Natural killer cell (primary cell): ENCODE measurements at places on chromosomes 13 and 19. TPM values are rescaled to one million over a fixed set of nuclear protein-coding genes. Genes with fewer than 3 reads are reported as not detected.

GRCh38 chr13:39313721-39314120 is 275.5 kb downstream of the NHLRC3 start:
- H3K27me3 ChIP-seq, result no peaks in the 10 kb centered on the region
- H3K36me3 ChIP-seq, result no peaks in the 10 kb centered on the region
- no peak for DNase-seq
- H3K27ac ChIP-seq, result no peak overlapping the region

DNA sequence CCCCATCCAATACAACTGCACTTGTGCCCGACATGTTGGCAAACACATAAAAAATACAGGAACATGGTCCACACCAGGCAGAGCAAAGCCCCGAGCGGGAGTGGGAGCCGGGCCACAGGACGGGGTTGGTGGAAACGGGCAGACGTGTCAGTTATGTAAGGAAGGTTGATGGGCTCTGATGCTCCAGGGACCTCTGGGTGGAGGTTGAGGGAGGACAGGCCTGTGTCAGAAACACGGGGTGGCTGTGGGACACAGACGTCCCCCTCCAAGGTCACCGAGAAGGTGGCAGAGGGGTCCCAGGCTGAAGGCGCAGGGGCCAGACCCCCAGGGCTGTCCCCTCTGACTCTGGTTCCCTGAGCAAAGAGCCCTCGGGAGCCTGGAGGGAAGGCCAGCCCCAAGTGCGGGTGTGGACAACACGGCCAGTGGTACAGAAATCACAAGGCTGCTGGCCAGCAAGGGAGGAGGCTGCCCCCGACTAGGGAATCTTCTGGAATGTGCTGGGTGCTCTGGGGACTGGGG is 31.4 kb upstream of the C13orf46 start:
- H3K4me1 ChIP-seq, result no peaks in the 10 kb centered on the region
- H3K4me3 ChIP-seq, result no peak overlapping the region
- peaks cover 59% of the 10 kb centered on the region for H3K36me3 ChIP-seq
- no peak overlapping the region for H3K27ac ChIP-seq
- no peak for DNase-seq

GRCh38 chr19:8135946-8136618 is 13.3 kb downstream of the FBN3 start:
- H3K4me1 ChIP-seq, result no peaks in the 10 kb centered on the region
- no peak for DNase-seq
- H3K36me3 ChIP-seq, result no peaks in the 10 kb centered on the region
- H3K4me3 ChIP-seq, result no peak overlapping the region

DNA sequence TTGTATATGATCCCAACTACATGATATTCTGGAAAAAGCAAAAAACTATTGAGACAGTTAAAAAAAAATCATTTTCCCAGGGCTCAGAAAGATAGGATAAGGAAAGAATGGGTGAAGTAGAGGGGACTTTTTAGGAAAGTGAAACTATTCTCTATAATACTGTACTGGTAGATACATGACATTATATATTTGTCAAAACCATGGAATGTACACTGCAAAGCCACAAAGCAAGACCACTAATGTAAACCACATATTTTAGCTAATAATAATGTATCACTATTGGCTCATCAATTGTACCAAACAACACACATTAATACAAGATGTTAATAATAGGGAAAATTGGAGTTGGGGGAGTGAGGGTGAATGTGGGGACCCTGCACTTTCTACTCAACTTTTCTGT is 182.6 kb downstream of the EFNB2 start:
- no peaks in the 10 kb centered on the region for H3K4me1 ChIP-seq
- no peak overlapping the region for H3K27ac ChIP-seq
- peaks cover 18% of the 10 kb centered on the region for H3K27me3 ChIP-seq
- H3K4me3 ChIP-seq, result no peak overlapping the region
- DNase-seq, result no peak

GRCh38 chr13:43653395-43653794 is 133.4 kb downstream of the ENOX1 start:
- no peaks in the 10 kb centered on the region for H3K36me3 ChIP-seq
- no peaks in the 10 kb centered on the region for H3K27me3 ChIP-seq
- no peaks in the 10 kb centered on the region for H3K4me1 ChIP-seq
- no peak overlapping the region for H3K4me3 ChIP-seq
- no peak for DNase-seq

DNA sequence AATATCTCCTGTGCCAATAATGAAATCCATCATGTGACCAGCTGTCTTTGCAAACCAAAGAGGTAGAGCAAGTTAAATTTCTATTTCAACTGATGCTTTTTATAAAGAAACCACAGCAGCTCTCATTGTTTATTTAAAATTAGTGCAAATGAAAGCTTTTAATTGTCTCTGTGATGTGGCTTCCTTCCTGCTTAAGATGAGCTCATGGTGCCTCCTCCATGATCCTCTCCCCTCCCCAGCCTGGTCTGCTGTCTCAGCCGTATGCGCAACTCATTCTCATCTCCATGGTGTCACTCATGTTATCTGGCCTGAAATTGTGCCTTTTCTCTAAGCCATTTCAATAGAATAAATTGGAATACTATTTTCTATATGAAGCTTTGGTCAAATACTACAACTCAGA is 270.6 kb downstream of the FGF14 start:
- DNase-seq, result no peak
- H3K36me3 ChIP-seq, result no peaks in the 10 kb centered on the region
- H3K4me3 ChIP-seq, result no peak overlapping the region
- no peak overlapping the region for H3K27ac ChIP-seq
- H3K4me1 ChIP-seq, result no peaks in the 10 kb centered on the region

GRCh38 chr13:94345374-94346195 is 133.9 kb downstream of the DCT start:
- H3K4me3 ChIP-seq, result no peak overlapping the region
- H3K36me3 ChIP-seq, result no peaks in the 10 kb centered on the region
- H3K27me3 ChIP-seq, result no peaks in the 10 kb centered on the region
- DNase-seq, result peak; percentile 67
- H3K27ac ChIP-seq, result no peak overlapping the region

Gene PGLYRP2
- total RNA-seq, result 0.28 TPM

Gene ASF1B
- total RNA-seq, result 4.8 TPM

Gene IGFLR1
- total RNA-seq, result 57.7 TPM

Gene SYCN
- total RNA-seq, result not detected

Gene APBA3
- total RNA-seq, result 39.9 TPM
